Astrocyte of the cerebellum (primary cell): ENCODE measurements at places on chromosomes 6 and 20.
A peak's percentile ranks its signal among the peaks of the same experiment; 100 is the strongest.

DNA sequence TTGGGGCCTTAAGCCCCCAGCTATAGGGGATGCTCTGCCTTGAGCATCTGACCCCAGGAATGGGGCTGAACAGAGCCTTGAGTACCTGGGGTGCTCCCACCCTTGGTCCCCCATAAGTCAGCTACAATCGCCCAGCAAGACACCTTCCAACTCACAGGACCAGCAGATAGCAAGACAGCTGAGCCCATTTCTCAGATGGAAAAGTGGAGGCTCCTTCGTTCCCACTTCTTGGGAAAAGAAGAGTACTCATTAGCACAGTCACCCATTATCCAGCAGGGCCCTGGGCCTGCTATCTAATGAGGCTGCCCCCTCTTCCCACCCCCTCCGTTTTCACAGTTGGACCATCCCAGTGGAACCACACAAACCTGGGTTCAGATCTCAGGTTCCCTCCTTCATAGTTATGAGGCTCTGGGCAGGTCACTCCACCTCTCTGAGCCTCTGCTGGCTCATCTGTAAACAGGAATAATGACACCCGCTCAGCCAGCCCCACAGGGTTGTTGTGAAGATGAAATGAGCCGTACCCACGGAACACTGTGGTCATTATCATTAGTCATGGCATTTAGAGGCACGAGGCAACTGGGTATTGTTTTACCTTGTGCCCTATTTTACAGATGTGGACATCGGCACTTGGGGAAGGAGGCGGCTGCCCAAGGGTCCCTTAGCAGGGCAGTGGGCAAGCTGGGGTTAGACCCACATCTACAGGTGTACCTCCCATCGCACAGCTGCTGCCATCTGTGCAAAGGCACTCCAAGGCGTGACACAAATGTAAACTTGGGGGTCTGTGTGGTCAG is 4.5 kb downstream of the LPIN3 start:
- no peak for DNase-seq

GRCh38 chr6:50907565-50907964 is 88.9 kb downstream of the TFAP2B start:
- DNase-seq = no peak

DNA sequence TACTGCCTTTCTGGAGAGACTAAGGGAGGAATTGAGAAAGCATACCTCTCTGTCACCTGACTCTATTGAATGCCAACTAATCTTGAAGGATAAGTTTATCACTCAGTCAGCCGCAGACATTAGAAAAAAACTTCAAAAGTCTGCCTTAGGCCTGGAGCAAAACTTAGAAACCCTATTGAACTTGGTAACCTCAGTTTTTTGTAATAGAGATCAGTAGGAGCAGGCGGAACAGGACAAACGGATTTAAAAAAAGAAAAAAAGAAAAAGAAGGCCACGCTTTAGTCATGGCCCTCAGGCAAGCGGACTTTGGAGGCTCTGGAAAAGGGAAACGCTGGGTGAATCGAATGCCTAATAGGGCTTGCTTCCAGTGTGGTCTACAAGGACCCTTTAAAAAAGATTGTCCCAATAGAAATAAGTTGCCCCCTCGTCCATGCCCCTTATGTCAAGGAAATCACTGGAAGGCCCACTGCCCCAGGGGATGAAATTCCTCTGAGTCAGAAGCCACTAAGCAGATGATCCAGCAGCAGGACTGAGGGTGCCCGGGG is 43.1 kb upstream of the RNF182 start:
- DNase-seq = no peak

GRCh38 chr20:23246717-23247664 is 103.6 kb upstream of the NXT1 start:
- DNase-seq = no peak

GRCh38 chr20:33450867-33451266 is 7.3 kb upstream of the SNTA1 start:
- no peak for DNase-seq

DNA sequence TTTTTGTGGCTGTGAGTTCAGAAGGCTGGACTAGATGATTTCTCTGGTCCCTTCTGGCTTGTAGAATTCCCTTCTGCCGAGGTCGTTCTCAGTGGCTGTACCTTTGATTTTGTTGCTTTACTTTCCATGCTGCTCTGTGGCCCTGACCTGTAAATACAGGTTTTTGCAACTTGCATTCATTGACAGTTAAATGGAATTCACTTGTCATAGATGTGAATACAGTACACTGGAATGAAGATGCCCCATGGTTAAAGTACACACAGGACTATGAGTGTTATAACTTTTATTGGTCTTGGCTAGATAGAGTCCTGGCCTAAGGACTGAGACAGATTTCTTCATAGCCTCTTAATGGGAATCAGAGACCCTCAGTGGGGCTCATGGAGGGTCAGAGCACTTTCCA is 12.9 kb upstream of the EFCAB8 start:
- no peak for DNase-seq

- DNase-seq = no peak
Measured at GRCh38 chr6:40505191-40505810, 81.9 kb downstream of the LRFN2 start.

DNA sequence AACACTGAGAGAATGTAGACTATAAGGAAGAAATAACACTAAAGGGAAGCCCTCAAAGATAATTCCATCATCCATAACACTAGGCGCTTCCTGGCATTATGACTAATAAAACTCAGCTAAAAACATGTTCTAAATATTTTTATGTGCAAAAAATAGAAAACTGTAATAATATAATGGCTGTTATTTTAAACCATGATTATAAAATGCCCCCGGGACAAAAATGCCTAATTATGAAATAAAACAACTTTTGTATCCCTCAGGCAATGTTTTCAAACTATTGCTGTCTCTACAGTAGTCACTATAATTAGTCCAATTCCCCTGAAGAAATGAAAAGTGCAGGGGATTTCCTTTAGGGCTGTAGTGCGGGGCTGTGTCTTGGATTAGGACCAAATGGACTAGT is 242.4 kb downstream of the RNF144B start:
- DNase-seq = no peak

DNA sequence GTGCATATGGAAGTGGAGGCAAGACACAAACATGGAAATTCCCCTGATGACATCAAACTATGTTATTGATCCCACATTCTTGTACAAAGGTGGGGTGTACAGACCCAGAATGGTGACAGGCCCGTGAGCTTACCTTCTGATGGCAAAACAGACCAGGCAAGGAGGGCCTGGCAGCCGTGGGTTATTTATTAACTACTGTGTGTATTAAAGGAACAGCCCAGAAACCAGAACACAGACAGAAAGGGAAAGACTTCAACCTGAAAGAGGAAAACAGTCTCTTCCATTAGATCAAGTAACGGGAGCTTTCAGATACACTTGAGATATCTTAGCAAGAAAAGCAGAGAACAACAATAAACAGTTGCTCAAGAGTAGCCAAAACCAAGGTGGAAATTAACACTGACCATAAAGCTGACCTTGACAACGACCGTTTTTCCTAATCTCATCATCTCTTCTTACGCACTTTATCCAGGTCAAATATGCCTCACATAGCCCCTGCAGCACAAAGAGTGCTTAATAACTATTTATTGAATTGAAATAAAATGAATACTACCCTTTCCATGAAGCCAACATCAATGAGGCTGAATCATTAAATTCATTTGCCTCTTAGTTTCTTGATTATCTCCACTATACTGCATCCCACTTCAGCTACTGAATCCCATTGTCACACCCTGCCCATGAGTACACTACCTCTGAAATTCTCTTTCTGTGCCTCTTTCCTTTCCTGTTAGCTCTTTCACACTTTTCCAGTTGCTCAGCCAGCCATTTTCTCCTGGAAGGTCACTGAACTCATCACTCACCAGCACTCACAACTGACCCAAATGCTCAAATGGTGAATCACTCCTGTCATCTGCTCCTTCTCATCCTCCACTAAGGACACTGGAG is 67.4 kb downstream of the MOXD1 start:
- peak; percentile 15 for DNase-seq

DNA sequence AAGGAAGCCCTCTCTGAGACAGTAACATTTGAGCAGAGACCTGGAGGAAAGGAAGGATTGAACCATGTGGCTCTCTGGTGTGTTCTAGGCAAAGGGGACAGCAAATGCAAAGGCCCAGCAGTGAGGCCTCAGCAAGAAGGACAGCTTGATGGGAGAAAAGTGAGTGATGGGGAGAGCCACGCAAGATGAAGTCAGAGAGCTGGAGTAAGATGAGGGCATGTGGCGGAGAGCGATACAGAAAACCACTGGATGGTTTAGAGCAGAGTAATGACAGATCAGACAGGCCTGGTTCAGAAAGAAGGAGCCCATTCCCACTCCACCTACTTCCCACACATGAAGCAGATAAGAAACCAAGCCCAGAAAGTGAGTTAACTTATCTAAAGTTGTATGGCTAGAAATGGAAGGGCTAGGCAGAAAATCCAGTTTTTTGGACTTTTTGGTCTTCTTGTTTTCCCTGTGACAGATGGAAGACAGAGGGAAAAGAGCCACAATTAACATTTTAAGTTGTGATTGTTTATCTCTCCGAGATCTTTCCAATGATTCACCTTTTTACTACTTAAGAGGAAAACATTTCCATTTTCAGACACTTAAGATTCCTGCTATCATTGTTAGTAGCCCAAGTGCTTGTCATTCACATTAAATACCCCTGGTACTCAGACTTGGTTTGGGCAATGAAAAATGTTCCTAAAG is 723 bp upstream of the SNPH start:
- DNase-seq = no peak

GRCh38 chr6:49906526-49906925 is 40.2 kb upstream of the CRISP1 start:
- DNase-seq = no peak

GRCh38 chr20:34493646-34494045 is 22.6 kb upstream of the DYNLRB1 start:
- no peak for DNase-seq

- DNase-seq = no peak
Measured at GRCh38 chr6:109345986-109346385, 36.3 kb downstream of the CD164 start.

DNA sequence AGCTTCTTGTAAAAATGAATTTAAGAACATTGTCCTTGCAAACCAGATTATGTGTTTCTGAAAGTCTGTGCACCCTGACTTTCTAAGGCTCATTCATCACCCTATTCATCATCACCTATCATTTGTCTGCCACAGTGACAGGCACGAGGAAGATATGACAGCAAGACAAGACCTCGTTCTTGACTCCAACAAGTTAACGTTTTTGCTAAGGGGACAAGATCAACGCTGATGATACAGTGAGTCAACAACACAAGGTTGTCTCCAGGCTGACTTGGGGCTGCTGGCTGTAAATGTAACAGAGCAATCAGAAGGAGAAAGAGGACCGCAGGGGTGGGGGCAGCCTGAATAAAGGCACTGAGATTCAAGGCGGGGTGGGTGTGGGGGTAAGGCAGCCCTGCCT is 94.2 kb downstream of the FOXC1 start:
- DNase-seq = no peak

DNA sequence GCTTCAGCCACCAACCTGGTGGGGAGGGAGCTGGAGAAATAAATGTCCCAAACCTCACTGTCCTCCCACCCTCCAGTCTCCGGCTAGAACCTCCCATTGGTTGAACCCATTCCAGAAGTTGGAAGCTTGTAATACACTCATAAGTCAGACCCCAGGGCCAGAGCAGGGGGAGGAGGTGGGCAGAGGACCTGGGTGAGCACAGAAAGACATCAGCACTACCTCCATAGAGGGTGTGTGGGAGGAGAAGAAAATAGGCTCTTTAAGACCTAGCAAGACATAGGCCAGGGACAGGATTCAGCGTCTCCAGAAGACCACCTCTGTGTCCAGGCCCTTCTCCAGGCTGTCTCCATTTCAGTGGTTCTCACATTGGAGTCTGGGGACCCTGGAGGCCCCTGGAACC is 73.3 kb upstream of the TOP1 start:
- DNase-seq = no peak

GRCh38 chr20:29079769-29080690 is 2177.4 kb upstream of the DEFB115 start:
- DNase-seq = no peak

GRCh38 chr20:50112512-50113419 is at the start of gene UBE2V1:
TSS of gene UBE2V1 (minus strand) at chr20:50113150. CDS start at chr20:50113128, 22 bp downstream.
- no peak for DNase-seq

GRCh38 chr6:45486736-45487135 is 109.0 kb upstream of the SUPT3H start:
- no peak for DNase-seq

DNA sequence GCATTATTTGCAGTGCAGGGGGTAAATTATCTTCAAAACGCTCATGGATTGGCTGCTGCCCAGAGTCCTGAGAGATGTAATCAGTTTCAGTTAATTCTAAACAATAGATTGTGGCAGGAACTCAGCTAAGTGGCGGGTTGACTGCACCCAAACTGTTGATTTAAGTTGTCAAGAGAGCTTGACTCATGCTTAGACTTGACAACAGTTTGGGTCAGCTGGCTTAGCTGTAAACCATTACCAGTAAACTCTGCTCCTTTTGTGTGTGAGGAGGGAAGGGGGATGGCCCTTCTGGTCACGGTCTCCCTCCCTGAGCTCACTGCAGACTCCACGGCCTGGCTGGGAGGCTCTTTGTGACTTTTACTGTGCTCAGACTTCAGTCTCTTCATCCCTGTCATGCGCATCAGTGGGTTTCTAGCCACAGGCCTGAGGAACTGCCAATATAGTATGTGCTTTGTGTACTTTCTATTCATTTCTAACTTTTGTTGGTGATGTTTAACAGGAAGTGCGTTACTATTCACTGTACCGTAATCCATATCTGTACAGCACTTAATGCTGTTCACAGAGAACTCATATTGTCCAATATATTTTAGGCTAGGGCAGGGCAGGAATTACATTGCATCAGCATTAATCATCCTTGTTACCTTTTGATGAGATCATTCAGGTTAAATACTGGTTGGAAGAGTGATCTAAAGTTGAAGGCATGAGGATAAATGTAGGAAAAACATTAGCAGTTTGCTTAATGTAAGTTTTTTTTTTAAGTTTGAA is 488.3 kb downstream of the CDKAL1 start:
- peak; percentile 90 for DNase-seq

- no peak for DNase-seq
Measured at GRCh38 chr20:46065006-46065405, 24.8 kb downstream of the NCOA5 start.

- DNase-seq = no peak
Measured at GRCh38 chr6:113347436-113347835, 509.7 kb upstream of the MARCKS start.

- DNase-seq = no peak
Measured at GRCh38 chr20:16423311-16424212, 149.7 kb downstream of the KIF16B start.

DNA sequence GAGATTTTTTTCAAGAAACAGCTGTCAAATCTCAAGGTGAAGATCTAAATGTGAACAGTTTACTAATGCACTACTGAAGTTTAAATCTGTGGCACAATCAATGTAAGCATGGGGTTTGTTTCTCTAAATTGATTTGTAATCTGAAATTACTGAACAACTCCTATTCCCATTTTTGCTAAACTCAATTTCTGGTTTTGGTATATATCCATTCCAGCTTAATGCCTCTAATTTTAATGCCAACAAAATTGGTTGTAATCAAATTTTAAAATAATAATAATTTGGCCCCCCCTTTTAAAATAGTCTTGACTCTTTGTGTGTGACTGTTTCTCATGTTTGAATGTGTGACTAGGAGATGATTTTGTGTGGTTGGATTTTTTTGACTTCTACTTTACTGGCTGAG is 4.0 kb downstream of the PNRC1 start:
- no peak for DNase-seq
